MCF 10A (cell line): ENCODE measurements at places on chromosomes 12 and 14.
A peak's percentile ranks its signal among the peaks of the same experiment; 100 is the strongest.

DNA sequence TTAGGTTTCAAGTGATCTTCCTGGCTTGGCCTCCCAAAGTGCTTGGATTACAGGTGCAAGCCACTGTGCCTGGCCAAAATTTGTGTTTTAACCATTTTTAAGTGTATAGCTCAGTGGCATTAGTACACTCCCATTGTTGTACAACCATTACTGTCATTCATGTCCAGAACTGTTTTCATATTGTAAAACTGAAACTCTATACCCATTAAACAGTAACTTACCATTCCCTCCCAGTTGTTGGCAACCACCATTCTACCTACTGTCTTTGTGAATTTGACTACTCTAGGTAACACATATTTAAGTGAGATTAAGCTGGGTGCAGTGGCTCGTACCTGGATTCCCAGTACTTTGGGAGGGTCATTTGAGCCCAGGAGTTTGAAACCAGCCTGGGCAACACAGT lies 67.3 kb upstream of the KCNH3 start:
- DNase-seq: no peak
- H3K4me3 ChIP-seq: no peak overlapping the region
- H3K4me1 ChIP-seq: no peaks in the 10 kb centered on the region
- peaks cover 4% of the 10 kb centered on the region for H3K36me3 ChIP-seq
- no peaks in the 10 kb centered on the region for H3K27me3 ChIP-seq

DNA sequence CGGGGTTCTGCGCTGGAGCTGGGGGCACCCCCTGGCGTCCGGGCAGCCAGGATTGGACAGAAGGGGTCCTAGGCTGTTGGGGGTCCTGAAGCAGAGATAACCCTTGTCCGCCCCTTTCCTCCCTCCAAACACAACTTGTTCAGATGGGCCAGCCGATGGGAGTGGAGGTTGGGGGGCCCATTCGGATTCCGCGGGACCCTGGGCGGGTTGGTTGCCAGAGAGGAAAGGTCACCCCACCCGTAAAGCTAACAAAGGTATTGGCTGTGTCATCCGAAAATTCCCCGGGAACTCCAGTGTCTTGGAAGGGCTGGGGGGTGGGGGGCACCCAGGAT lies 1.3 kb downstream of the FAM222A start:
- no peaks in the 10 kb centered on the region for H3K27me3 ChIP-seq
- DNase-seq: no peak
- H3K36me3 ChIP-seq: no peaks in the 10 kb centered on the region
- no peak overlapping the region for H3K4me3 ChIP-seq

GRCh38 chr12:24778486-24779304 lies 170.2 kb downstream of the BCAT1 start:
- no peak overlapping the region for H3K27ac ChIP-seq
- no peaks in the 10 kb centered on the region for H3K36me3 ChIP-seq
- no peaks in the 10 kb centered on the region for H3K27me3 ChIP-seq
- H3K4me1 ChIP-seq: peaks cover 6% of the 10 kb centered on the region
- DNase-seq: peak; percentile 47
- no peak overlapping the region for H3K4me3 ChIP-seq

- H3K27me3 ChIP-seq: no peaks in the 10 kb centered on the region
- no peak for DNase-seq
- no peak overlapping the region for H3K4me3 ChIP-seq
- no peak overlapping the region for H3K27ac ChIP-seq
Measured at GRCh38 chr12:1559676-1560091, 34.7 kb downstream of the FBXL14 start.

- no peaks in the 10 kb centered on the region for H3K4me1 ChIP-seq
- no peaks in the 10 kb centered on the region for H3K36me3 ChIP-seq
- H3K27me3 ChIP-seq: no peaks in the 10 kb centered on the region
- DNase-seq: no peak
Measured at GRCh38 chr14:75579882-75580281, 1.5 kb downstream of the FLVCR2 start.

GRCh38 chr12:114681116-114681871 lies 2.7 kb downstream of the TBX3 start:
- peak overlapping the region; percentile 97 for H3K4me3 ChIP-seq
- peaks cover 12% of the 10 kb centered on the region for H3K4me1 ChIP-seq
- DNase-seq: peak; percentile 47
- H3K27ac ChIP-seq: peak overlapping the region; percentile 86
- H3K27me3 ChIP-seq: no peaks in the 10 kb centered on the region
- H3K36me3 ChIP-seq: peaks cover 21% of the 10 kb centered on the region

DNA sequence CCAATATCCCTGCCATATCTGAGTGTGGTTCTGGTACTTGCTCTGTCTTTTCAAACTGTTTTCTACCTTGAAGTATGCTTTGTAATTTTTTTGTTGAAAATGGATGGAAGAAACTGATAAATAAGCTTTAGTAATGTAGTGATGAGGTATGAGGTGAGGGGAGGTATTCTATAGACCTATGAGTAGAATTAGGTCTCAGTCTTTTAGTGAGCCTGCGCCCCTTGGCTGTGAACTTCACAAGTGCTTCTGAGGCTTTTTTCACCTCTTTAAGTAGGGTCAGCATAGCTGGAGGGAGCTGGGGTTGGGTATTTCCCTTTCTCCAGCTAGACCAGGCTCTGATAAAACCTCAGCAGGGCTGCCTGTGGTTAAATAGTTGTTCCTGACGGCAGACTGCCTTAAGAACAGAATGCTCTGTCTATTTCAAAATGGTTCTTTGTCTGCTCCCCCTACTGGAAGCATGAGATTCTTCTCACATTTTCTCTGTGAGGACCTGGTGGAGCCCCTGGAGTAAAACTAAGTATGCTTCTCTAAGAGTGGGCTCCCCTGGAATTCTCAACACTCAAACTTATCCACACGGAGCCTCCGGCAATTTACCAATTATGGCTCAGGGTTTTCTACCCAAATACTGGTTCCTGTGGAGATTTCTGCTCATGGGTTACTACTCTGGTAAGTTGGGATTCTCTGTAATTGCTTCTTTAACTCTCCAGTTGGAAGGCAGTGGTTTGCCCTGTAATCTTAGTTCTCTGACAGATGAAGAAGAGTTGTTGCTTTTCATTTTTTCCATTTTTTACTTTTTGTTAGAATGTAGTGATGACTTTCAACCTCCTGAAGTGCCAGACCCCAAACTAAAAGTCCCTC lies 13.1 kb downstream of the KRT5 start:
- no peak overlapping the region for H3K4me3 ChIP-seq
- peaks cover 18% of the 10 kb centered on the region for H3K4me1 ChIP-seq
- H3K36me3 ChIP-seq: no peaks in the 10 kb centered on the region
- peak overlapping the region; percentile 4 for H3K27ac ChIP-seq
- DNase-seq: peak; percentile 75

DNA sequence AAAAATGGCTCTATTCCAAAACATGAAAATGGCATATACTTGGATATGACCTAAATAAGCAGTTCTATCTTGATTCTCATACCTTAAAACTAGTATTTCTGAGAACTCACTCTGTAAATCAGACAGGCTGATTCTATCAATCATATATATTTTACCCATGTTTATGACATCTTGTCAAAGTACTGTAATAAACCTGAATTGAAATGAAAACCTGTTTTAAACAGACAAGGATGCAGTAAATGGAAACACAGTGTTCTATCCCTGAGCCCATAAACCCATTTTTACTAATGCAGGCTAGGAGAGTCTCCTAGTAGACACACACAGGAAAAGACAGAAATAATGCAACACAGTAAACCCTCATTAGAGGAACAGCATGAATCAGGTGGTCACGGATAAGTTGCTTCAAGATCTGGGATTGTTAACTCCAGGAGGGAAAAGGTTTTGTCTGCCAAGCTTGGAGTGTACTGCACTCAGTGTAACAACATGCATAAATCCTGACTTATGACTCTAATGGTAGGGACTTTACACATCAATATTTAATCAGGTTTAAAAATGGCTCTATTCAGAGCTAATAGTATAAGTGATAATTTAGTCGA lies 93.6 kb upstream of the CPNE8 start:
- H3K4me3 ChIP-seq: no peak overlapping the region
- no peak for DNase-seq
- H3K36me3 ChIP-seq: no peaks in the 10 kb centered on the region

DNA sequence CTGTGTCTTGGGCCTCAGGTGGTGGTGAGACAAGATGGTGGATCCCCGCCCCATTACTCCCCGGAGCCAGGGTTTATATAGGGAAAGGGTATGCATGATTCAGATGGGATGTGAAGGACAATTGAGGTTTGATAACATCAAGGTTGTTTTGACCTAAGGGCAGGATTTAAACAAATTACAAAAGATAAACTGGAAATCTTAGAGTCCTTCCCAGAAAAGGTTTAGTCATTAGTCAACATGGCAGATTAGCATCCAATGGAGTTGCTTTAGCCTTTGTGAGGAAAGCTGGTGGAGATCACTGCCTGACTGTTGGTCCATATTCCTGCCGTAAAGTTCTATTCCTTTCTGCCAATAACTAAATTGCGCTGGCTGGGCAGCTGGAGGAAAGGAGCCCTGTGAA lies 15.6 kb upstream of the FRMD6 start:
- H3K4me3 ChIP-seq: no peak overlapping the region
- H3K4me1 ChIP-seq: peaks cover 20% of the 10 kb centered on the region
- H3K36me3 ChIP-seq: no peaks in the 10 kb centered on the region
- peak overlapping the region; percentile 53 for H3K27ac ChIP-seq
- no peak for DNase-seq
- no peaks in the 10 kb centered on the region for H3K27me3 ChIP-seq

DNA sequence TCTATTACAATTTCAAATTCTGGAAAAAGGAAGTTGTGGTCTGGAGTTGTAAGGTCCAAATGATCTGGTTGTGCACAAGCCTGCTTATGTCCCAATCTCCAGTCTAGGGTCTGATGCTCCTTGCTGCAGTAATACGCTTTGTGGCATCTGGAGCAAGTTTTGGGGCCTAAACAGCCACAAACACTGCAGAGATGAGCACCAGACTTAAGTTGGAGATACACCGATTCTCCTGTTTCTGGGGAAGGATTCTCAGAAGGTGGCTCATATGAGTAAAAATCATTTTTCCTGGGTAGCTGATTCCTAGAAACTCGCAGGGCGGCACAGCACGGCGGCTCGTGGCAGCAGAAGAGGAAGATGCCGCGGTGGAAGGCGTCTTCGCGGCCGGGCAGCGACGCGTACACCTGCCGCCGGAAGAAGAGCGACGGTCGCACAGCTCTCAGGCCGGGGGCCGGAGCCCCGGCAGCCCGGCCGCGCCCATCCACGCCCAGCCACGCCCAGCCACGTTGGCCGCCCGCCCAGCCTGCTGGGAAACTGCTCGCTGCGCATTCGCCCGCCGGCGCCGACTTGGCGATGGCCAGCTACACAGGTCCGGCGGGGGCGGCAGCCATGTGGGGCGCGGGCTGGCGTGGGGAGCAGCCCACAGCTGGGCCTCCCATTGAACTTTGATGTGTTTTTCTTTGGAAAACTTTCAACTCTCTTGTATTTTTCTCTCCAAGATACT lies 129.0 kb downstream of the ASCL4 start:
- no peaks in the 10 kb centered on the region for H3K36me3 ChIP-seq
- H3K27me3 ChIP-seq: peaks cover 36% of the 10 kb centered on the region
- H3K27ac ChIP-seq: no peak overlapping the region
- peak overlapping the region; percentile 37 for H3K4me3 ChIP-seq
- no peak for DNase-seq

- H3K4me1 ChIP-seq: peaks cover 7% of the 10 kb centered on the region
- H3K4me3 ChIP-seq: no peak overlapping the region
- DNase-seq: peak; percentile 16
- H3K36me3 ChIP-seq: no peaks in the 10 kb centered on the region
- H3K27ac ChIP-seq: no peak overlapping the region
Measured at GRCh38 chr12:60977966-60978365, 1282.2 kb upstream of the USP15 start.
